ENCODE measurements at places on chromosomes 3 and 15.

DNA sequence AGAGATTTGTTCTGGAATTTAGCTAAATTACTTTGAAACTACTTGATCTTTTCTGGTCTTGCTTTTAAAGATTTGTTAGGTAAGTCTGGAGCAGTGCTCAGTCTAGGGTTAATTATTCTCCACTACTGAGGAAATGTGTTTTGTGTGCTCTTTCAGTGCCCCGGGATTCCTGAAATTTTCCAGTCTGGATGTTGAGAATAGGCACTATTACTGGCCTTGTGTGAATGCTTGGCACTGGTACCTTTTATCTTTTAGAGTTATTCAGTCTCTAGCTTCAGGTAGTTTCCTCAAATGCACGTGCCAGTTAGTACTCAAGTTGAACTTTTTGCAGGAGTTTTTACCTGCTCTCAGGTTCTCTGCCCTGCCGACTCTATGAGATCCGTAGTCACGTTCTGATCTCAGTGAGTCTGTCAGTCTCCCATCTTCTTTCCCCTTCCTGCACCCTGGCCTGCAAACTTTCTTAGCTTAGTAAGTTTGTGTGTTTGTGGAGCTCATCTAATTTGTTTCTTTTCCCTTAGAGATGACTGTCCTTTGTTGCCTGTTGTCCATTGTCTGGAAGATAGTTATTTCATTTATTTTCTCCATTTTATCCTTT, 39.5 kb downstream of the TCF12 start:
- no peak for DNase-seq

DNA sequence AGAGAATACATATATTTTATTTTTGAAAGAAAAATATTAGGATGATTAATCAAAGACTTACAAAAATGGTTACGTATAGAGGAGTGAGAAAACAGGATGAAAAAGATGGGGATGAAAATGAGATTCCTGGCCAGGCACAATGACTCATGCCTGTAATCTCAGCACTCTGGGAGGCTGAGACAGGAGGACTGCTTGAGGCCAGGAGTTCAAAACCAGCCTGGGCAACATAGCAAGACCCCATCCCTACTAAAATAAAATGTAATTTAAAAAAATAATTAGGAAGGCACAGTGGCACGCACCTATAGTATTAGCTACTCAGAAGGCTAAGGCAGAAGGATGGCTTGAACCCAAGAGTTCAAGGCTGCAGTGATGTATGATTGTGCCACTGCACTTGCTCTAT, 11.9 kb downstream of the MYO9A start:
- DNase-seq, result no peak

DNA sequence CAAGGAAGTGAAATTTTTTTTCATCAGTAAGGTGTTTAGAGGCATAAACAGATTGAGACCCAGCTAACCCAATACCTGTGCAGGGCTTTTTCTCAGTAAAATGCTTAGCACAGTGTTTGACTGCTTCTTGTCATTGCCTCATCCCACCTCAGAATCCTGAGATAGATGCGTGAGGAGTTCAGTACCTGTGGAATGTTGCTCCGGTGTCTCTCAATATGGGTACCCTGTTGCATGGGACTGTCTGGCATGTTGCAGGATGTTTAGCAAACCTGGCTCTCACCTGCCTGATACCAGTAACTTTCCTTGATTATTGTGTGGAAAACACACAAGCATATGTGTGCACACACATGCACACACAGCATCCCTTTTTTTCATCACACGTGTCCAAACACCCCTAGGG, 128.4 kb downstream of the MCTP2 start:
- DNase-seq, result no peak

DNA sequence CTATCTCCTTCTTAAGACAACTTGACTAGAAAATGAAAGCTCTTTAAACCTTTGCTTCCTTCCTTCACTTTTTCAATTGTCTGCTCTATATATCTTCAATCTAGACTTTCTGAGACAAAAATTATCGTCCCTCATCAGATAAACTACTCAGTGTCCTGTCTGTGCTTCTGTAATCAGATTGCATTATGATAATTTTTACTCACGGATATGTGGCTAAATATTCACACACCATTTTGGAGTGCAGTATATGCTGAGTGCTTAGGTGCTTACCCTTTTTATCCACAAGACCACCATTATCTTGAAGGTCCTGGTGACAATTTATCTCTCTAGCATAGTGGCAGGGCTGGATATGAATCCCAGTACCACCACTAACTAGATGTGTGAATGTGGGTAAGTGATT, 1012.3 kb downstream of the TUSC7 start:
- DNase-seq, result no peak

DNA sequence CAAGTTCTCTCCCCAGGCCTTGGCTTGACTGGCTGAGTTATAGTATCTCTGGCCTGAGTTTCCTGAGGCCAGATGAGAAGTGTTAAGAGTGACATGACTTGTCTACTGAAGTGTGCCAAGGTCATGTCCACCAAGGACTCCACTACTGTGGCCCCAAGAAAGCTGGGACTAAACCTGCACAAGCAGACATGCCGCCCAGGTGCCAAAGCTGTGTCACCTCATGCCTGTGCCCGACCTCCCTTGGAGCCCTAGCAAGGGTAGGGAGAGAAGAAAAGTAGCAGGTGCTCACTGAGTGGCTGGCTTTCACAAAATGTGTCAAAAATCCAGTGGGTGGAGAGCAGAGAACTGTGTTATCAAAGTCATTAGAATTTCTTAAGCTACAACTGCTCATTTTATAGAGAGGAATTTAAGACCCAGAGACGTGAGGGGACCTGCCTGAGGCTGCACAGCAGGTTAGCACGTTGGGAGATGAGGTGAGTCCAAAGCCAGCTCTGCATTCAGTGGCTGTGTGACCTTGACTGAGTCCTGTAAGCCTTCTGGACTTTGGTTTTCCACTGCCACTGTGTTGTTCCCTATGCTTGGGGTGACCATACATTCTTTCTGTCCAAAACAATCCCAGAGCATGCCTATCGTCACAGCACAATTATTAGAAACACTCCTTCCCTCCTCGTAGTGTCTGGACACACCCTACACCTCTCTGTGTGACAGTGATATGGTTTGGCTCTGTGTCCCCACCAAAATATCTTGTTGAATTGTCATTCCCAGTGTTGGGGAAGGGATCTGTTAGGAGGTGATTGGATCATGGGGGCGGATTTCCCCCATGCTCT, 5.0 kb upstream of the LYSMD4 start:
- no peak for DNase-seq

- DNase-seq, result no peak
Measured at GRCh38 chr3:122660297-122660974, 20.2 kb upstream of the PARP14 start.

DNA sequence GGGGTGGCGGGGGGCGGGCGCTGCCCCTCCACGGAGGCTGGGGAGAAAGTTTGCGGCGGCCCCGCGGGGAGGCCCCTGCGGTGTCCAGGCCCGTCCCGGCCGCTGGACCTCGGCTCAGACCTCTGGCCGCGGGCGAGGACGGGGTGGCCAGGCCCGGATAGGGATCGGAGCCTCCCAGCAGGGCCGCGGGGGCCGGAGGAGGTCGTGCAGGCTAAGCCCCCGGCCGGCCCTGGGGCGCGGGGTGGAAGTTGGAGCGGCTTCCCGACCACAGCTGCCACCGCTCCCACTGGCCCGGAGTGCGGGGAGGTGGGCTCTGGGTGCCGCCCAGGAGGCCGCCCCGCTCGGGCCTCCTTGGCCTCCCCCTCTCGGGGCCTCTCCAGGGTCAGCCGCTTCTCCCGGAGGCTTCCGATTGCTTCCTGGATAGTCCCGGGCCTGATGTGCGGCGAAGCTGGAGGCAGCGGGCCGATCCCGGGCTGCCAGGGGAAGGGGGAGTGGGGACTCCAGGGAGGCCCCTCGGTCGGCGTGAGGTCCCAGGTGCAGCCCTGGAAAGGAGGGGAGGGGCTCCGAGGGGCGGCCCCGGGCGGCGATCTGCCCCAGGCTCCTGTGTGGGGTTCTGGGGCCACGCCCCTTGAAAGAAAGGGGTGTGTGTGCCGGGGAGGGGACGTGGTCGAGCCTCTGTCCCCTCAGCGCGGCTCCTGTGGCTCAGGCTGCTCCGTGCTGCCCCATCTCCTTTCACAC, 907 bp downstream of the PLXNA1 start:
- DNase-seq, result no peak

DNA sequence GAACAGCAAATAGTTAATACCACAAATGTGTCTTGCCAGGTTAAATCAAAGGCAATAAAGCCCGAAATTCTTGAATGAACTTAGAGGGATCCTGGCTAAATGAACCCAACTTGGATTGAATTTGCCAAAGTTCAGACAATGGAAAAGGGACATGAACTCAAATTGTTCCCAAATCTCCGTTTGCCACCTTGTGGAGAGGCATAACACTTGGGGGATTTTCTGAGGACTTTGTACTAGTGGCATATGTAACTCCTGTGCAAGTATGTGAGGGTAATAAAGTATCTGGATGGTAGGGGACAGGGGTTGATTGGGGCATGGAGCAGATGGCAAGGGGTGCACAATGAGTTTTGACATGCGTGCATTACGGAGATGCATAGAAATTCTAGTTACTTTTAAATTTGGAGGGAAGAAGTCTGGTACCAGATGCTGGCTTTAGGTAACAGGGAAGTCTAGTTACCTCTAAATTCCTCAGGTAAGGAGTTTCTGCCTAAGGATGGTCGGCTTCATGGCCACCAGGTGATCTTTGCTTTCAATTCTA, 1.2 kb upstream of the TCAIM start:
- no peak for DNase-seq

- peak; percentile 51 for DNase-seq
Measured at GRCh38 chr3:56915966-56916586, 114.3 kb upstream of the ARHGEF3 start.

GRCh38 chr3:99842826-99843589, 25.3 kb downstream of the CMSS1 start:
- no peak for DNase-seq

- DNase-seq, result no peak
Measured at GRCh38 chr3:161500068-161500796, 3.6 kb downstream of the OTOL1 start.

Measured in stimulated activated CD8-positive, alpha-beta memory T cell treated with anti-CD3 and anti-CD28 coated beads, Interleukin-7, amount 100 ng/mL, for 1 hour (primary cell).